ENCODE measurements at places on chromosomes 7 and 10. TPM values are rescaled to one million over a fixed set of nuclear protein-coding genes. Genes with fewer than 3 reads are reported as not detected.

FAM171A1 gene
- 41.3 TPM for total RNA-seq

HGF gene
- total RNA-seq = not detected

IFIT1 gene
- total RNA-seq = 3.2 TPM

GPR26 gene
- total RNA-seq = not detected

LFNG gene
- 8.0 TPM for total RNA-seq

RELN gene
- 0.02 TPM for total RNA-seq

DNA sequence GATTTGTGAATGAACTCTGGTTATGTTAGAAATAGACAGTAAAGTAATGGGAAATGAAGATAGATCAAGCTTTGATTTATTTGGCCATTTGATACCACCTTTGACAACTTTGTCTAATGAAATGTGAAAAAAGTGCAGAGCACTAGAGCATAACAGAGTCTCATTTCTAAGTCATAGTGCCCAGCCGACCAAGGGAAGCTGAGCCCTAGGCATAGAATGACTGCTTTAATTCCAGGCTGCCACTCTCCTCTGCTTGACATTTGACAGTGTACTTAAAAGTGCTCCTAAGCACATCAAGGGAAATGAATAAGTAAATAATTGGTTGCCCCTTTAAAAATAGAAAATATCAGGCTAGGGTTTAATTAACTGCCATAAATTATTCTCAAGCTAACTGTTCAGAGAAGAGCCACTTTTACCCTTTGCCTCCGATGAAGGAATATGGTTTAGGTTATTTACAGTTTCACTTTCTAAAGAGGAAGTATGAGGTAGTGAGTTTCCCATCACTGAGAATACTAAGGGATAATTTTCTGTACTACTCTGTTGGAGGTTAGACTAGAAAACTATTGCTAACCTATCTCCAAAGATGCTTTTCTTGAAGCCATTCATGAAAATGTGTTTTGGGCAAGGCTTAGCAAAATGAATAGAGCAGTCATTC, 591.6 kb downstream of the REEP3 start:
- no peak for DNase-seq

DNA sequence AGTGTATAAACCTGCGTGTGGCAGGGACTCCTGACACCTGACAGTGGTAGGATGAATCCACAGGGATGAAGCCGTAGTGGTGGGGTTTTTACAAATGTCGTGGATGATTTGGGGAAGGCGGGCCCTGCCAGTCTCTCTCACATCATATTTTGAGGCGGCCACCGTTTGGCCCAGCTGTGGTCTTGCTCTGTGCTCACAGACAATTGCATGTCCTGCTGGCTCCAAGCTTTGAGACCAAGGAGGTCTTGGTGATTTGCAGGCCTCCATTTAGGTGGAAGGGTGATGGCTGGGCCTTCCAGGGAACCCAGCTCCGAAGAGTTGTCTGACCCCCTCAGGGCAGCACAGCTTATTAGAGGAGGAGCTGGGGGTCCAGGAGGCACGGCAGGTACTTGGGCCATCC, 151.1 kb upstream of the SHH start:
- DNase-seq = no peak

DNA sequence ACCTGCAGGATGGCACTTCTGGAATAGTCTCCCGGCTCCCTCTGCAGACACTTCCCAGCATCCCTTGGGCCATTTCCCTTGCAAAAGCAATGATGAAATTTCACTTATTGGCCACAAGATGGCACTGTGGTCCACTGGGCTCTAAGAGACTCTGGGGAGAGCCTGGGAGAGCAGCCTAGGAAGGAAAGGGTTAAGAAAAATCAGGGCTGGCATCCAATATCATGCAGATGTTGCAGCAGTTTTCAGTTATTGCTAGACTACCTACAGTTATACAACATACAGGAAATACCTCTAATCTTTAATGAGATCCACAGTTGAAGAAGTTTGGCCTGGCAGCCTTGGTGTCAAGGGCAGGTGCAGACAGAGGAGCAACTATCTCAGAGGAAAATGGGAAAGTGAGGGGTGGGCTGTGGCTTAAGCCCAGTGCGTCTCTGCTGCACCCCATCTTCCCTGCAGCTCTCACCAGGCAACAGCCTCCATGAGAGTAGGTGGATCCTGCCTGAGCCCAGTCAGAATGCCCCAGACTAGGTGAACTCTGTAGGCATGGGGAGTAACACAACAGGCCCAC, 100.2 kb upstream of the PRSS58 start:
- peak; percentile 63 for DNase-seq

DNA sequence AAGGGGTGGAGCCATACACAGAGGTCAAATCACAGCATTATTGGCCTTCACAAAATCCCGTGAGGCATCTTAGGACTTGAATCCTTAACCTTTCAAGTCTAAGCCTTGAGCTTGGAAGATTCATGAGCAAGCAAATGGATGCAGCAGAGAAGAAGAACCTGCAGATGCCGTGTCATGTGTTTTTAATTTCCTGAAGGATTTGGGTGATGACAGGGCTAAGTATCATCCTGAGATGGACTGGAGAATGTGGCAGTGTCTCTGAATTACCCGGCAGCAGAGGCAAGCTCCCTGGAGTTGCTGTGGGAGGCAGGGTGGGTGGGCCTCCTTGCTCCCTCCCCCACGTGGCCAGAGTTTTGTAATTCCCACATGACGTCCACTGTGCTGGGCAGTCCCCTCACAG, 50.8 kb downstream of the GCC1 start:
- no peak for DNase-seq

Measured in HT1080 (cell line).